ENCODE measurements at places on chromosomes 7 and 10.

GRCh38 chr7:139004321-139005090 is 23.3 kb upstream of the KIAA1549 start:
- DNase-seq = no peak

- DNase-seq = no peak
Measured at GRCh38 chr7:135445690-135446089, 64.2 kb downstream of the CNOT4 start.

GRCh38 chr7:155251831-155252230 is 45.8 kb upstream of the INSIG1 start:
- DNase-seq = no peak

DNA sequence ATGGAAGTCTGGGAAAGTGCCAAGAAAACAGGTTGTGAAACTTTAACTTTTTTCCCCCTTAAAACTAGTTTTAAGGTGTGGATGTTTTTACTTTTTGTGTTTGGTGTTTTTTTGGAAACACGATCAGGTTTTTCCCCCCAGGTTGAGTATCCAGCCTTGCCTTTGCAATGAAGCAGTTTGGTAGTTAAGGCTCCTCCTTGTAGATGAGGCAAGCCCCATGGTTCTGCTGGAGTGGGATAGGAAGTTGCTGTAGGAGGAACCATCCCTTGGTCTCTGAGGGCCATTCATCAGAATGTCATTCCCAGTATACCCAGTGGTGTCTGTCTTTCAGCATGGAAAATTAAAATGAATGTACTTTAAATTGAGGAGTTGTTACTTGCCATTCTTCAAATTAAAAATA is 2.7 kb downstream of the CUL1 start:
- DNase-seq = no peak
